Left colon (tissue), 2 donors: ENCODE measurements at places on chromosomes 7 and 10.

DNA sequence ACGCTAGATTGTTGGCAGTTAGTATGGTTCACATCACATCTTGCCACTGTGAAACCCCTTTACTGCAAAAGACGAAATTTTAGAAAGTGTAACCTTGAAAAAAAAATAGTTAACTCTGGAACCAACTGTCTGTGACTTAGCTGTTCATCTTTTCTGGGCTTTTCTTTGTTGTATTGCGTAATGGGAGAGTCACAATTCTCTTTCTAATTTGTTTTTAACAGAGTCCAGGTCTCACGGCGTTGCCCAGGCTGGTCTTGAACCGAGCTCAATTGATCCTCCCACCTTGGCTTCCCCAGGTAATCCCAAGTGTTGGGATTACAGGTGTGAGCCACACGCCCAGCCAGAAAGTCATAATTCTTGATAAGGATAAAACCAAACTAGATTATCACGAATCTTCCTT, 14.5 kb downstream of the UBE3C start:
- no peak for DNase-seq

GRCh38 chr10:12940791-12941190, 60.7 kb downstream of the CCDC3 start:
- DNase-seq, result no peak

GRCh38 chr10:55397777-55398496, 596.9 kb upstream of the PCDH15 start:
- no peak for DNase-seq

- DNase-seq, result no peak
Measured at GRCh38 chr7:77348371-77348813, 67.8 kb downstream of the GSAP start.

GRCh38 chr7:73817121-73817520, 13.7 kb upstream of the CLDN4 start:
- no peak for DNase-seq

DNA sequence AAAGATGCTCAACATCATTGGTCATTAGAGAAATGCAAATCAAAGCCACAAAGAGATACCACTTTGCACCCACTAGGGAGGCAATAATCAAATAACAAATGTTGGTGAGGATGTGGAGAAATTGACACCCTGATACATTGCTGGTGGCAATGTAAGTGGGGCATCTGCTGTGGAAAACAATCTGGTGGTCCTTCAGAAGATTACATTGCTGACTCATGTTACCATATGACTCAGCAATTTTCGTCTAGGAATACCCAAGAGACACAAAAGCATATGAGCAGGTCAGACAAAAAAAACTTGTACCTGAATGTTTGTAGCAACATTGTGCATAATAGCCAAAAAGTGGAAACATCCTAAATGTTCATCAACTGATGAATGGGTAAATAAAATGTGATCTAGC, 4.9 kb upstream of the CLDN3 start:
- no peak for DNase-seq

DNA sequence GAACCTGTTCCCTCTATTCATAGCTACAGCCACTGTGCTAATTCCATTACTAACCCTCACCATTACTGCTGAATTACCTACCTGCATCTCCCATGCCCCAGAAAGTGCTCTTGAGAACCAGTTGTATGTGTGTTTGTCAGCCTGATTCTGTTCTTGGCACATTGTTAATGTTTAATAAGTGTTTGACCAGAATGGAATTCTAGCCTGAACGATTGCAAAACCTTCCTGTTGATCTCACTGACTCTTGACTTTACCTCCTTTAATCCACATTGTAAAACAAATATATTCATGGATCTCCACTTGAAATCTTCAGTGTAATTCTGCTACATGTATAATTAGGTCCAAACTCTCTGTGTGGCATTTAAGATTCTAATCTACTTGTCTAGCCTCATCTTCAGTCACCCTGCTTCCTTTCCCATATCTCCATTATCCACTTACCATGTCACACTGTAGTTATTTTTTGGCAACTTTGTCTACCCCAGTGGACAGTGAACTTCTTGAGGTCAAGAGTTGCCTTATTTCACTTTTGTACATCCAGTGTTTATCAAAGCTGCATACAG, 4.9 kb downstream of the ZNF277 start:
- DNase-seq, result no peak

DNA sequence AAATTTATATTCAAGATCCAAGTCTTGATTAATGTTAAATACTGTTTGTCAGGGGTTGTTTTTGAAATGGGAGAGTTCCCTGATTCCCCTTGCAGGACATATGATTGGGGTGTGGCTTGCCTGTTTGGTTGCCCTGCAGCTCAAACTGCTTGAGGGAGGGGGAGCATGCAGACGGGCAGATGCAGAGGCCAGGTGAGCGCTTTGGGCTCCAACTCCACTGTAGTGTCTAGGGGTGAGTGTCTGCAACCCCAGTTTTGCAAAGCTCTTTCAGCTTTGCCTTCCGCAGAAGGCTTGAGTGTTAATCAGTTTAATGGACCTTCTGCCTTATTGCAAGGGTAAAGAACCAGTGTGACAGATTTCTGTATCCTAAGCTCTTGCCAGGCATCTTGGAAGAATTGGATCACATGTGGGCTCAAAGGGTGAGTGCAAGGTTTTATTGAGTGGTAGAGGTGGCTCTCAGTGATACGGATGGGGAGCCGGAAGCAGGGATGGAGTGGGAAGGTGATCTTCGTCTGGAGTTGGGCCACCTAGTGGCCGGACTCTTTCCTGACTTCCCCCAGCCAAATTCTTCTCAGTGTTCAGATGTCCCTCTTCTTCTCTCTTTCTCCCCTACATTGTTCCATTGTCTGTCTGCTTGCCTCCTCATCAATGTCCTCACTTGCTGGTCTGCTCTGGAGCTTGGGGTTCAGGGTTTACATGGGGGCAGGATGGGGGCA, 479.7 kb downstream of the ATRNL1 start:
- no peak for DNase-seq

DNA sequence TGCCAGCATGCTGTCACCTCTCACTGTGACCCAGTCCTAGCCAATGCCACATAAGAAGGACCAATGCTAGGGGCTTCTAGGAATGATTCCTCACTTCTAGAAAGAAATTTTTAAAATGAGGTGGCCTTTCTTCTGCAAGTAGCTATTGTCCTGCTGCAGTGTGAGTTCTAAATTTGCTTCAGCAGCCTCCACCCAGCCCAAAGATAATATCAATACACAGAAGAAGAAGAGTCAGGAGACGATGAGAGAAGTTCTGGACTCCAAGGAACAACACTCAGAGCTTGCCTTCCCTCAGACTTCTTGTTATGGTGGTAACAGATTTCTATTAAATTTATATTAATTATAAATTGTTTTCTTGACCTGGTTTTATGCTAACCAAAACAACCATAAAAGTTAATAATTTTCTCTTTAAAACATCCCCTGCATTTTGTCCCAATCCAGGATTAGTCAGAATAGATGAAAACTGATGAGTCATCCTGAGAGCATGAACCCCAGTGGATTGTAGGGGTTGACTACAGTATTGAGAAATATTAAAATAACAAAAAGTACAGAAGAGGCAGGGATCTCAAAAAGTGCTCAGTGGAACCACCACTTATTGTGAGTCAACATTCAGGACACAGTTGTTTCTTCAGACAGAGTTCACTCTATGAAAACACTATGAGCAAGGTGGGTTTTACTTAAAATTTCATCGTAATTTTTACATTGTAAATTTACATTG, 29.6 kb upstream of the AKR1C2 start:
- no peak for DNase-seq

DNA sequence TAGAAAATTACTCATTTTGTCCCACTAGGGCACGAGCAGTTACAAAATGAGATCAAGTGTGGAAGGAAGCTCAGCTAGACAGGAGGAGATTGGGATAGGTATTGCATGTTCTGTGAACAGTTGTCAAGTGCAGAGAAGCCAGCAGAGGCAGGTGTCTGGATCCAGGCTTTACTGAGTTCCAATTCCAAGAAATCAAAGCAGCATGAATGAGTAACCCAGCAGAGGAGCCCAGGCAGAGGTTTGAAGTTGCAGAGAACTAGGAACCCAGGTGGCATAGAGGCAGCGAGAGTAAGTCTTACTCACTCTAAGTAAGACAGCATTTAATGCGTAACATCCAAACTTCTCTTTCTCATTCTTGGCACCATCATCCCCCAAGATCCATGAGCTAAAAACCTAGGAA, 11.8 kb downstream of the MRC1 start:
- DNase-seq, result no peak

DNA sequence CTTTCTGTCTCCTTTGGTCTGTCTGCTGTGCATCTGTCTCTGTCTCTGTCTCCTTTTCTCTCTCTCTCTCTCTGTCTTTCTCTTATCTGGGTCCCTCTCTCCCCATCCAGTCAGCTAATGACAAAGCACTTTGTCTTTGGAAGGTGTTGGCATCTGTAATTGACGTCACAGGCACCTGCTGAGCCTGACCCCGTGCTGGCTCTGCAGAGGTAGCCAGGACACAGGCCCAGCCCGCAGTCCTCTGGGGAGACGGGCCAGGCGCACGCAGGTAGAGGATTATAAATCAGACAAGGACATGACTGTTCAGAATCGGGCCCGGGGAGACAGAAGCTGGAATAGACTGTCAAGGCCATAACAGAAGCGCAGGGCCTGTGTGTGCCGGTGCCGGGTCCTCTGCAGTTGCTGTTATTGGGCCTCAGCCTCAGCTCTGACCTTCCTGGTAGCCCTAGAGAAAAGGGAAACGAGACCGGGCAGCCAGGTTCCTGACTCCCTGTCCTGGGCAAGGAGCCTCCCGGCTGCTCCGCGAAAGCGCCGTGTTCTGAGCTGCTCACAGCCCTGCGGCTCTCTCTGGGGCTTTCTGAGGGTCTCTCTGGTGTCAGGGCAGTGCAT, 10.7 kb upstream of the PSMG3 start:
- DNase-seq, result no peak

DNA sequence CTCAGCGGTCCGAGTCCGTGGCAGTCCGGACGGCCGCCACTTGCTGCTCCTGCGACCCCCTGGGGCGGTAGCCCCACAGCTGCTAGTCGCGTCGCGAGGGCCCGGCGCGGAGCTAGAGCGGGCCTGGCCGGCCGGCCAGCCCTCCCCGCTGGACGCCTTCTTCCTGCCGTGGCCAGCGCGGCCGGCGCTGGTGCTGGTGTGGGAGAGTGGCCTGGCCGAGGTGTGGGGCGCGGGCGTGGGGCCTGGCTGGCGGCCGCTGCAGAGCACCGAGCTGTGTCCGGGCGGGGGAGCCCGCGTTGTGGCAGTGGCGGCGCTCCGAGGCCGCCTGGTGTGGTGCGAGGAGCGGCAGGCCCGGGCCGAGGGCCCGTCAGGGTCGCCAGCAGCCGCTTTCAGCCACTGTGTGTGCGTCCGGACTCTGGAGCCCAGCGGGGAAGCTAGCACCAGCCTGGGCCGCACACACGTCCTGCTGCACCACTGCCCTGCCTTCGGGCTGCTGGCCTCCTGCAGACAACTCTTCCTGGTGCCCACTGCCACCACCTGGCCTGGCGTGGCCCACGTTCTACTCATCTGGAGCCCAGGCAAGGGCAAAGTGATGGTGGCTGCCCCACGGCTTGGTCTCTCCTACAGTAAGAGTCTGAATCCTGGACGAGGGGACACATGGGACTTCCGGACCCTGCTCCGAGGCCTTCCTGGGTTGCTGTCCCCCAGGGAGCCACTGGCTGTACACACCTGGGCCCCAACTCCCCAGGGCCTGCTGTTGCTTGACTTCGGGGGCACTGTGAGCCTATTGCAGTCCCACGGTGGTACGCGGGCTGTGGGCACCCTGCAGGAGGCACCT, 631 bp downstream of the HPS6 start:
- peak; percentile 54 for DNase-seq

GRCh38 chr7:138666385-138666784, 34.8 kb downstream of the SVOPL start:
- DNase-seq, result no peak

DNA sequence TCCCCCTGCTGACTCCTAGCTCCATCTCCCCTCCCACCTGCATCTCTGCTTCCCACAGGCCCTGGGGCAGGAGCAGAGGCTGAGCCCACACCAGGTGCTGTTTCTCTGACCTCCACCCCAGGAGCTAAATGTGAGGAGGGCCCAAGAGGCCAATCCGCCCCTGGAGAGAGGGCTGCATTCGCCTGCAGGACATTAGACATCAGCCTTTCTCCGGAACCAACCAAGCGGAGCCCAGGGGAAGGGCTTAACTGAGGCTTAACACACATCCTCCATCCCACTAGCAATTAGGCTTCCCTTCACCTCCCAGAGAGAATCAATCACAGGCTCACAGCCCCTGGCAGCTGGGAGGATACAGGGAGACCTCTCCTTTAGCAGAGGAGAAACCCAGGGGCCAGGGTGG, 50.5 kb downstream of the SH3PXD2A start:
- DNase-seq, result no peak

DNA sequence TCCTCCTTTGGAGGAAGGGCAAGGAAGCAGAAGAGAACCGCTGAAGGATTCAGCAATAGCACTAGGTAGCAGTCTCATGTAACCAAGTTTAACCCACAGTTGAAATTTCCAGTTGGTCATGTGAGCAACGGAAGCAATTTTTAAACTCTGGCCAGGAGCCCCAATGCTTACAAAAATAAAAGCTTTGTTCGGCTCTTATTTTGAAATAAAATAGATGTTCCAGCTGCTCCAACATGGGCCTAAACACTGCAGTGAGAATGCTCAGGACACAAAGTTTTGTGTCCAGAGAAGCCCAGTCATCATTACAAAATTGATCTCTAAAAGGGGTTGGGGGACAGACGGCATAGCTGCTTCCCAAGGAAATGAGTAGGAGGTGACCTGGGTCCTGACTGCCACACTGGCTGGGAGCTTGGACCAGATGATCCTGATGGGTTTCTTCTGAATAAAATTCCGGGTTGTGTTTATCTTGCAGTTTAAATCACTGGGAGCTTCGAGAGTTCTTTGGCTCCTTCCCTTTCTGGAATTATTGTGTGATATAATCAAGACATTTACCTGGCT, 452 bp upstream of the TMEM140 start:
- DNase-seq, result no peak

GRCh38 chr7:3953946-3954345, 652.9 kb downstream of the SDK1 start:
- DNase-seq, result no peak

DNA sequence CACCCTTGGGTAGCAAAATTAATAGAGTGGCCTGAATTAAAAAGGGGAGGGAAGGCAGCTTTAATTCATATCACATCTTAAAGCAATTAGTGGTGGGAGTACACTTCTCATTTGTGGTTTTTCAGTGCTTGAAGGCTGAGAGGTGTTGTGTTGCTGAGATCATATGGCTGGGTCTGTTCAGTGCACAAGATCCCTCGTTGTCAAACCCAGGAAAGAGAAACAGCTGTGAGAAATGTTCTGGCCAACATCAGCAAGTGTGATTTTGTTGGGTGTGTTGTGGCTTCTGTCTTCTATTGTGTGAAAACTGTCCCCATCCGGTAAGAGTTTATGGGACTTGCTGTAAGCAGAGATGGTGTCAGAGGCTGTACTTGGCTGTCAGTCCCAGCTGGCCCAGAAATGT, 197.9 kb upstream of the BMPER start:
- no peak for DNase-seq

GRCh38 chr7:102279537-102280400, 6.9 kb upstream of the SH2B2 start:
- DNase-seq, result no peak

GRCh38 chr10:69407621-69408301, 9.0 kb downstream of the TACR2 start:
- DNase-seq, result no peak

- no peak for DNase-seq
Measured at GRCh38 chr7:100433276-100433591, 3.1 kb downstream of the PPP1R35 start.
